ENCODE measurements at places on chromosomes 2 and 18. TPM values are rescaled to one million over a fixed set of nuclear protein-coding genes. Genes with fewer than 3 reads are reported as not detected.

GRCh38 chr2:162256591-162256991, 13.3 kb upstream of the FAP start:
- DNase-seq = no peak

Gene EPC2
- total RNA-seq = 30.8 TPM

DNA sequence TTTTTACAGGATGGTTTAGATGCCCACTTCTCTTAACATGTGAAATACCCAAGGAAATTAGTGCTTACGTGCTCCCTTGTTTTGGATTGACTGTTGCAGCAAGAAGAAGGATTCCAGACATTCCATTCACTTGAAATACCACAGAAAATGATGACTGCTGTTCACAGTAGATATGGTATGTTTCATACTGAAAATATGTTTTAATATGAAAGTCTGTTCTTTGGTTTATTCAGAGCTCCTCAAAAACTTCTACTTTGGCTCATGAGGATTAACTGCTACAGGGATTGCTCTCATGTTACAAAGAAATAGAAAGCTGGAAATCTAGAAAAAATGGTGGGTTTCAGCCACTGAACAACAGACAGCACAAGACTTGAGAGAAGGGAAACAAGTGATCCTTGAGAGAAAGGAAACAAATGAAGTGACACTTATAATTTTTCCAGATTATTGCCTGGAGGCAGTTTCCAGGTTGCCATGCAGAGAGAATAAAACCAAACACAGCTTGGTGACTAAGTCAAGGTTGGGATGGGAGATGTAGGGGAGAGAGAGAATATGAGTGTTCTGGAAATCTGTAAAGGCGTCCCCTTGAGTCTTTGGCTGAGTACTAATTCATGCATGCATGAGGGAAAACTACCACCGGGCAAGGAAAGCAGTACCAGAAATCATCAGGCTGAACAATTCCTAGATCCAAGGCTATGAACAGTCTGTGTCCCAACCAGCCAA, 348.1 kb downstream of the CLIP4 start:
- no peak for DNase-seq

GRCh38 chr2:182359027-182359989, 67.5 kb downstream of the PDE1A start:
- DNase-seq = no peak

GRCh38 chr2:207160115-207160514, 5.6 kb downstream of the KLF7 start:
- no peak for DNase-seq

Measured in mucosa of gallbladder (tissue), 1 donor.